ENCODE measurements at places on chromosomes 4 and X.

GRCh38 chr4:55381502-55381901 is 14.3 kb upstream of the TMEM165 start:
- no peak for DNase-seq

GRCh38 chr4:110289601-110290100 is 91.2 kb upstream of the ELOVL6 start:
- DNase-seq, result no peak

DNA sequence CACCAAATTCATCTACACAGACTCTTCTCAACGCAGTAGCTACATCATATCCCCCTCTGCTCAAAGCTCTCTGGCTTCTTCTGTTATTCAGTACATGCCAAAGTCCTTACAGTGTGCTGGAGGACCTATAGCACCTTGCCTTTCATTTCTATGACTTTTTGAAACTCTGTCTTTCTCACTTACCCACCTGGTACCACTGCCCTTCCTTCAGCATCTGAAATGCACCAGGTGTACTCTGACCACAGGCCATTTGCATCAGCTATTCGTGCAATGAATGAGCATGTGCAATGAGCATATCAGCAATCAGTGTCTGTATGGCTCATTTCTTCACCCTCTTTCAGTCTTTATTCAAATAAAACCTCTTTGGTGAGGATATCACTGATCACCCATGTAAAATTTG is 399.9 kb downstream of the RAB28 start:
- no peak for DNase-seq

GRCh38 chr4:96986816-96987215 is 1146.9 kb downstream of the PDHA2 start:
- DNase-seq, result no peak

GRCh38 chr4:176742211-176742610 is 50.5 kb downstream of the VEGFC start:
- DNase-seq, result no peak

GRCh38 chrX:2828344-2828958 is at the start of gene GYG2:
Gene GYG2 (plus strand): TSS chrX:2828930. CDS start chrX:2830189, 1,259 bp downstream.
- no peak for DNase-seq
